GM03348 (cell line): ENCODE measurements at places on chromosomes 3 and 15.

DNA sequence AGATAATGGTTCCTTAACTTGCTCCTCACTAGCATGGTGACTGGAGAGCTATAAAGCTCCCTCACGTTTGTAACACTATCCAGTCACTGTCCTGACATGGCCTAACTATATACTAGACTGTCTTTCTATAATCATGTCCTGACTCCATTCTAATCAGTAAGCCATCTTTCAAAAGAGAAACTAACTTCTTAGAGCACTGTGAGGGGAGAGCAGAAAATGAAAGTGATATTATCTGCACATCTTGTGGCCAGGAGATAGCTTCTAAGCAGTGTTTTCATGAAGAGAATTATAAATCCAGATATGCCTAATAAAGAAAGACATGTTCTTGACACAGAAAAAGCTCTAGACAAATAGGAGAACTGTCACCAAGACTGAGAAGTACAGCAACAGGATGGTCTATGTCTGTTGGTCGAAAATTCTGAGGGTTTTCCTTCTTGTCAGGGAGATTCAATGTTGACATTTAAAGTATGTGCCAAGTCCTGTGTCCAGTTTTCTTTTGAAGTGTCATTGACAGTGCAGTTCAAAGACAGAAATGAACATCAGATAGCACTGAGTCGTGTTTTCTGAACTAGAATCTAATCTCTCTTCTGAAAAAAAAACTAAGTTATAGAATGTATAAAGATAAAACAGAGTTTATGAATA is 230.6 kb upstream of the PEX5L start:
- no peak for DNase-seq

DNA sequence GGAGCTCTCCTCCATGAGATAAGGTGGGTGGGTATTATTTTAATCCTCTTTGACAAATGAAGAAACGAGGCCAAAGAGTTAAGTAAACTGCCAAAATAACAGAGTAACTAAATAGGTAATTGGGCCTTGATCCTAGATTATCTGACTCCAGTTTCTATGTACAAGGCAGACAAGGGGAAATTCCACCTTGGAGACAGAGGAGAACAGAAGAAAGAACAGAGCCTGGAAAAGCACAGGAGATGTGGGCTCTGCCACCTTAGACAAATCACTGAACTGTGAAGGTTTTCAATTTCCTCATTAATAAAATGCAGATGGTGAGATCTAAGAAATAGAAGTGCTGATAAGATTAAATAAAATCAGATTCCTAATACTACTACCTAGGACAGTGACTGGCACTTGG is 310.2 kb upstream of the TLE3 start:
- DNase-seq: no peak

DNA sequence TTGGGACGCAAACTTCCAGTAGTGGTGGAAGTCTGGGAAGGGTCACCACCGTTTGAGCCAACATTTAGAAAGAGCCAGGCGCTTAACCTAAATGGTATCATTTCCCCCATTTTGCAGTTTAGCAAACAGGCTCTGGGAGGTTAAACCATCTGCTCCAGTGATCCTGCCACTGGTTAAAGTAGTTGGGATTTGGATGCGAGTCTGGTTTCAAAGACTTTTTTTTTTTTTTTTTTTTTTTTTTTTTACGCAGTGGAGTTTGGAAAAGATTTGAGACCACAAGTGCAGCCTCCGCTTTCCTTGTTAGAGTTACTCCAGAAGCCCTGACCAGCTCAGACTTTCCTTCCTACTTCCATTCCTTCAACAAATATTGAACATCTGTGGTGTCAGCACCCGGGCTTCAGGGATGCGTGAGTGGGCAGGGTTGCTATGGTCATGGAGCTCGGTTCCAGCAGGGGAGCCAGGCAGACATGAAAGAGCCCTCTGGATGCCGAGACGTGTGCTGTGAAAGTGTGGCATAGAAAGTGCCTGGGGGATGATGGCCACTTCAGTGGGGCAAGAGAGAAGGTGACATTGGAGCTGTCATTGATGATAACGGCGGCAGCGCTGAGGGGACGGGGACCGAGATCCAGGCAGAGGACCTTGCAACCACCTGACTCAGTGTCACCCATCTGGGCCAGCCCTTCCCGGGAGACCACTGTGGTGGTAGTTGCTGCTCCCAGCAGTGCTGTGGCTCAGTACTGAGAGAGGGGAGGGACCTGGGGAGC is 1.1 kb upstream of the RNU6-1 start:
- DNase-seq: peak; percentile 82

GRCh38 chr3:165770781-165771180 is 66.4 kb downstream of the BCHE start:
- no peak for DNase-seq

- DNase-seq: no peak
Measured at GRCh38 chr3:4756855-4757574, 222.2 kb upstream of the BHLHE40 start.

DNA sequence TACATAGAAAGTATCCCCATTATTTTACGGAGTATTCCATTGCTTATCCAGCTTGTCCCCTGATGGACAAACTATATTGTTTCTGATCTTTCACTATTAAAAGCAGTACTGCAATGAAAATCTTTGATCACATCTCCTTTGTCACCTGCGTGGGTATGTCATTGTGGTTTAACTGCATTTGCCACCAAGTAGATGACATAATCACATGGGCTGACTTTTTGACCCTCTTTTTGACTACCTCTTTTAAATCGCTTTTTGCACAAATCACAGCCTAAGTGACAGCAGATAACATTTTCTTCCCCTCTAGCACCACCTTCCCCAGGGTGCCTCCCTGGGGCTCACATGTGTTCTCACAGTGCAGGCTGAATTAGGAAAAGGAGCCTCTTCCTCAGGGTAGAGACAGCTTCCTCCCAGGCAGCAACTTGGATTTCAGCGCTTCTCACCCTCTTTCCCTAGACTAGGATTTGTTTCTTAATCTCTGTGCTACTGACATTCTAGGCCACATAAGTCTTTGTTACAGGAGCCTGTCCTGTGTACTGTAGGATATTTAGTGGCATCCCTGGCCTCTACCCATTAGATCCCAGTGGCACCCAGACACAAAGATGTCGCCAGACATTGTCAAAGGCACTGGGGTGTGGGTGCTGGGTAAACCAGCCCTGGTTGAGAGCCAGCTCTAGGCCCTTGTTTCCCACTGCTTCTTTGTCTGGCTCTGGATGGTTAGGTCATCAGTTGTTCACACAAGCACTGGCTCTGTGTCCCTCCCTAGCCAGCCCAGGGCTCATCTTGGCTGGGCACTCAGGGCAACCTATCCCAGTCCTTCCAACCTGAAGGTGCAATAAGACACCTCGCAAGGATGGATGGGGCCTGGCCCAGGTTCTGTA is 1.3 kb upstream of the RBP1 start:
- no peak for DNase-seq
